HCT116 (cell line): ENCODE measurements at places on chromosomes 2 and 18. TPM values are rescaled to one million over a fixed set of nuclear protein-coding genes. Genes with fewer than 3 reads are reported as not detected.

- no peak overlapping the region for H3K27ac ChIP-seq
- no peaks in the 10 kb centered on the region for H3K4me1 ChIP-seq
- DNase-seq, result no peak
- no peak overlapping the region for H3K4me3 ChIP-seq
These were observed 20.8 kb downstream of the SLC38A11 start for GRCh38 chr2:164934401-164935117.

DNA sequence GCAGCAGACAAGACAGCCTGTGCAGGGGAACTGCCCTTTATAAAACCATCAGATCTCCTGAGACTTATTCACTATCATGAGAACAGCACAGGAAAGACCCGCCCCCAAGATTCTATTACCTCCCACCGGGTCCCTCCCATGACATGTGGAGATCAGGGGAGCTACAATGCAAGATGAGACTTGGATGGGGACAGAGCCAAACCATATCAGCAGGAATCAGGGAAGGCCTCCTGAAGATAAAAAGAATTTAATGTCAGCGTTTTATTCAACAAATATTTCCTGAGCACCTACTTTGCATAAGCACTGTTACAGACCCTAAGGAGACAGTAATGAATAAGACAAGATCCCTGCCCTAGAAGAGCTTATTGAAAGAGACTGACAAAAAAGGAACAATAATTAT lies 105.0 kb downstream of the AP1S3 start:
- H3K4me1 ChIP-seq, result peaks cover 55% of the 10 kb centered on the region
- H3K4me3 ChIP-seq, result no peak overlapping the region
- no peaks in the 10 kb centered on the region for H3K36me3 ChIP-seq
- no peak overlapping the region for H3K27ac ChIP-seq

DNA sequence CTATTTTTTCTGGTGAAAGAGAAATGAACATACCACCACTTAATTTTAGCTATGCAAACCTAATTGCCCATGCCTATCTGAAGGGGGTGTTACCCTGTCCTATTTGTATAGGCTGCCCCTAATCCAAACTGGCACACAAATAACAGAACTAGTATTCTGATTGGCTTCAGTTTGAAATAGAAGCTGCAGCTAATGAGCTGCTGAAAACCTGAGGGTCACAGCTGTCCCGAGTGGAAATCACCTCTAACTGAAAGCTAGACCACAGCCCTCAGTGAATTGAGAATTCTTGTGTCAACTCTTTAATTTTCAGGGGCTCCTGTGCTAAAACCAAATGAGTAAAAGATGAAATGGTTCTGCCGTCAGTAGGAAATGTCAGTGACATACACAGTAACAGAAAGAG lies 28.7 kb downstream of the CCDC141 start:
- H3K4me3 ChIP-seq, result no peak overlapping the region
- no peaks in the 10 kb centered on the region for H3K36me3 ChIP-seq
- no peaks in the 10 kb centered on the region; the same call in 1 of the 2 replicates for H3K27me3 ChIP-seq
- no peak for DNase-seq

SEMA4F gene
- total RNA-seq, result 12.3 TPM

GRCh38 chr2:97617911-97618310 lies 28.0 kb upstream of the COX5B start:
- no peak for DNase-seq
- no peaks in the 10 kb centered on the region for H3K36me3 ChIP-seq
- H3K4me3 ChIP-seq, result no peak overlapping the region
- H3K27ac ChIP-seq, result no peak overlapping the region

DNA sequence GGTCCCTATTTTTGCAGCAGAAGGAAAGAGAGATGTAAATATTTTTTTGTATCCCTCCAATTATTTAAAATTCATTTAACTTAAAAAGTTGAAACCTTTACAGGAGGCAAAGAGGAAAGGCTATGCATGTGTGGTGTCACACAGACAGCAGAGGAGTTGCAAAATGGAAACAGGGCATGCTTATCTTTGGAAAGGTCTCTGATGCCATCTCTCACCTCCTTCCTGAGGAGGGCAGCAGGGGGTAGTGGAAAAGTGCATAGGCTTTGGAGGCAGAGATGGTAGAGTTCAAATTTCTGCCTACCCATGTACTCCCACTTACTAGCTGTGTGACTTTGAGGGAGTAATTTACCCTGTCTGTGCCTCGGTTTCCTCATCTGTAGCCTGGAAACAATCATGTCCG lies 99.6 kb upstream of the MCFD2 start:
- H3K27me3 ChIP-seq, result no peaks in the 10 kb centered on the region
- no peak for DNase-seq
- H3K36me3 ChIP-seq, result no peaks in the 10 kb centered on the region
- H3K4me1 ChIP-seq, result peaks cover 30% of the 10 kb centered on the region

GRCh38 chr2:143559147-143559546 lies 429.9 kb downstream of the ARHGAP15 start:
- H3K36me3 ChIP-seq, result no peaks in the 10 kb centered on the region
- H3K4me1 ChIP-seq, result no peaks in the 10 kb centered on the region
- no peaks in the 10 kb centered on the region for H3K27me3 ChIP-seq
- DNase-seq, result no peak

GRCh38 chr2:168706806-168707205 lies 95.6 kb upstream of the NOSTRIN start:
- no peak overlapping the region for H3K4me3 ChIP-seq
- H3K27ac ChIP-seq, result no peak overlapping the region
- DNase-seq, result no peak
- no peaks in the 10 kb centered on the region for H3K27me3 ChIP-seq
- no peaks in the 10 kb centered on the region for H3K36me3 ChIP-seq
- no peaks in the 10 kb centered on the region for H3K4me1 ChIP-seq

- H3K27me3 ChIP-seq, result no peaks in the 10 kb centered on the region
- H3K27ac ChIP-seq, result no peak overlapping the region
- DNase-seq, result no peak
These were observed 128.0 kb upstream of the FBXO11 start for GRCh38 chr2:48034295-48034694.
